ENCODE measurements at places on chromosomes 2 and 18.
A peak's percentile ranks its signal among the peaks of the same experiment; 100 is the strongest.

DNA sequence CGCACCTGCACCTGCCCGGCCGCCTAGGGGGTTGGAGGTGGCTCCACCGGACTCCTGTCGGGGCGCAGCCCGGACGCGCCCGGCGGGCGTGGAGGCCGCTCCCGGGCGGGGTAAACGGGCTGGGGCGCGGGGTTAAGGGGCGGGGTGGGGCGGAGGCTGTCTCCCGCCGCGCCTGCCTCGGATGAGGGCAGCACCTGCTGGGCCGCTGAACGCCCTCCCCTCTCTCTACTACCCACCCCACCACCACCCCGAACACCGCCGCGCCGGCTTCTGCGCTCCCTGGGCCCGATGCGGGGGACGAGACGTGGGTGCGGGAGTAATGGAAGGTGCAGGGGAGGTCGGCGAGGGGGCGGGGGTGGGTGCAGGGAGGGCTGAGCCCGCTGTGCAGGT lies 224.8 kb upstream of the ID2 start:
- no peak for DNase-seq

GRCh38 chr18:67514901-67515540 lies 1.5 kb downstream of the DSEL start:
- peak; percentile 4 for DNase-seq

- DNase-seq = no peak
Observed at GRCh38 chr18:46273861-46274260, 169.7 kb downstream of the HAUS1 start.

DNA sequence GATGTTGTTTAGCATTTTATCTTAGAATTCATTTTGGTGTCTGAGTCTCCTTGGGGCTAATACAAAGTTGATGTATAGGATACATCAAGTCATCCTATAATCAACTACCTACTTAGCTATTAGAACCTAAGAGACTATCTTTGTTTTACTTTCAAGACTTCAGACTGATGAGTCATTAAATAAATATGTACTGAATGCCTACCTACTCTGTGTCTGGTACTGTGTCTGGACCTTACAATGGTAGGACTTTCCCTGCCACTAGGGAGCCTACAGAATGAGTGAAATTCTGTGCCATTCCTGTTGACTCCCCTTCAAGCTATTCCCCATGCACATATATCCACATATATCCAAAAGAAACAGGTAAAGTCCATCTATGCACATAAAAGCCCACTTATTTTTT lies 114.5 kb downstream of the ERBB4 start:
- DNase-seq = no peak

- no peak for DNase-seq
Observed at GRCh38 chr2:30400151-30400954, 46.7 kb upstream of the LCLAT1 start.

GRCh38 chr2:234161932-234162331 lies 111.4 kb downstream of the SPP2 start:
- DNase-seq = no peak

Data from hematopoietic multipotent progenitor cell treated with erythropoietin and hydrocortisone succinate and interleukin-3 and kit ligand, for 17 days (in vitro differentiated cells).